ENCODE measurements at places on chromosomes 7 and 10.

DNA sequence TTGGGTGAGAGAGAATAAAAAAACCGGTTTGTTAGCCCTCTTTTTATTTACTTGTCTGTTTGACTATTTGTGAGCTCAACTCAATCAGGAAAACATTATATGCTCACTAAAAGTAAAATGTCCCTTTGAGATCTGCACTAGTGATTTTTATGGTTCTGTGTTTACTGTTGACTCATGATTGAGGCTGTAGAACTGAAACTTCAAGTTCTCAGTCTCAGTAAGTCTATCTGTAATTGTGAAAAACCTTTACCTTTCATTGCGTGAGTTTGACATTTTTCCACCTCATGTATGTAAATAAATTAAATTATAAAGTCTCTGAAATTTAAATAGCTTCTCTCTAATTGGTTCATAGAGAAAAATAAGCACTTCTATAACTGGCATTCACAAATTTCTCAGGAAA, 17.0 kb upstream of the CASD1 start:
- no peak for DNase-seq

DNA sequence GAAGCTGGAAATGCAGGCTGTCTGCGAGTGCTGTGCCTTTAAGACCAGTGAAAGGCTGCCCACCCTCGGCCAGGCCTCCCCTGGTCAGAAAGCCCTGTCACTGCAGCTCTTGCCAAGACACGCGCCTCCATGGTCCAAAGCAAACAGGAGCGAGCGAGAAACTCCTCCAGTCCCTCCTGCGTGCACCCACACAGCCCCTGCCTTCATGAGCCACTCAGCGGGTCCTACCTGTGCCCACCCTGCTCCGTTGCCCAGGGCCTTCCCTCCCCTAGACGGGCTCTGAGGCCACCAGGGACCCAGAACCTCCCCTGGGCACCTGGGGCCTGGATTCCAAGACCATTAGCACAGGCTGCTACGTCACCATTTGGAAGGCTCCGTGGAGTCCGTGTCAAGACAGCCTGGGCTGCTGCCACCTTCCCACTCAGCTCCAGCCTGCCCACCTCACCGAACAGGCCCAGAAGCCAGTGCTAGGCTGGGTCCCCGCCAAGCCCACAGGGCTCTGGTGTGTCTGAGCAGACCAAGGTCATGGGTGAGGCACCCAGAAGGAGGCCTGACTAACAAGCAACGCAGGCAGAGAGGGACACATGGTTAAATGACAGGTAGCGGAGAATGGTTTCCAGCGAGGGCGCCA, 144.5 kb downstream of the NEURL1 start:
- DNase-seq = no peak

DNA sequence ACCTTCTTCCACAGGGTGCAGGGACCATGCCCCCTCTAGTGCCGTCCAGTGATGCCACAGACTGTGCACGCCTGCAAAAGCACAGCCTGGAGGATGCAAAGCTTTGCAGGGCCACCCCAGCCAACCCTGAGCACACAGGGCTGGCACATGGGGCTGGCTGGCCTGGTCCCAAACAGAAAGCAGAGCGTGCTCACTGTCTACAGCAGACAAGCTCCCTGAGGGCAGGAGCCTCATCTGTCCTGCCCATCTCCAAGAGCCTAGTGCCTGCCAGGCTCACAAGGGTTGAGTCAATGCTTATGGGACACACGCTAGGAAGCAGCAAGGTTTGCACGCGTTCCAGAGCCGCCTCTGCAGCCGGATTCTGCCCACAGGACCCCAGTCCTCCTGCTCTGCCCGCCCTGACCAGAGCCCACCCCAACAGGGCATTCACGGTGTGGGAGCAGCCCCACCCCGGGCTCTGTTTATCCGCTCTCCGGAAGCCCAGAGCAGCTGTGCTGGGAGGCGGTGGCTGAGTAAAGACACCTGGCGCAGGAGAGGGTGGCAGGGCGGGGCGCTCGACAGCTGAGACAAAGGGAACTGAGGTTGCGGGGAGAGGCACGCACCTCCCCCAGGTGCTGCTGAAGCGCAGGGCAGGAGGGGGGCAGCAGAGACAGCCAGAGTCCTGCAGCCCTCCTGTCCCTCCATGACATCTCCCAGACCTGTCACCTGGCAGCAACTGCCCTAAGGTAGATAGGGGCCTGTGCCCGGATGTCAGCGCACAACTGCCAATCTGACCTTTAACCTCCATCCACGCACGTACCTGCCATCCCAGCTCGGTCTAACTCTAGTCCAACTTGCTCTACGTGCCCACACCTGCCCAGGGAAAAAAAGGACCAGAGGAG, 4.3 kb downstream of the KCNH2 start:
- peak; percentile 67 for DNase-seq

- DNase-seq = no peak
These were observed 687 bp upstream of the DKK1 start for GRCh38 chr10:52313256-52313932.

DNA sequence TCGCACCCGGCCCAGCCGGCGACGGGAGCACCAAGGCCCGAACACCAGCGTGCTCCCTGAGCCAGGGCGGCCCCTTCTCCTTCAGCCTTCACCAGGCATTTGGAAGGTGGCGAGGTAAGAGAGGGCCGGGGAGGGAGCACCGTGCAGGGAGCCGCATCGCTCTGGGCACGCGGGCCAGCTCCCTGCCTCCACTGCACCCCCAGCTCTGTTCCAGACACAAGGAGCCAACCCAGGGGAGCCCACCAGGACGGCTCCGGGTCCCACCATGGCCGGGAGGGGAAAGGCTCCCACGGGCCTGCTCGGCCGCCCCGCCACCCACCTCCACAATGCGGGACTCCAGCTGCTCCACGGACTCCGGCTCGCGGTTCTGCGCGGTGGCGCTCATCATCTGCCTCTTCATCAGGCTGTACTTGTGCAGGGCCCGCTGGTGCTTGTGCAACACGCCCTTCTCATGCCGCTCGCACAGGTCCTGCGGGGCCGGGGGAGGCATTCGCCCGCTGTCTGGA, 15.1 kb downstream of the NUDT1 start:
- DNase-seq = no peak

GRCh38 chr10:64115908-64116643, 594.9 kb downstream of the REEP3 start:
- no peak for DNase-seq

Measured in CD4-positive, alpha-beta T cell treated with Interleukin-6 for 4 hours (primary cell).